Activated T-helper 1 cell treated with Interleukin-2 at 50 U/mL for 16 hours (primary cell): ENCODE measurements at places on chromosomes 2 and 18.

DNA sequence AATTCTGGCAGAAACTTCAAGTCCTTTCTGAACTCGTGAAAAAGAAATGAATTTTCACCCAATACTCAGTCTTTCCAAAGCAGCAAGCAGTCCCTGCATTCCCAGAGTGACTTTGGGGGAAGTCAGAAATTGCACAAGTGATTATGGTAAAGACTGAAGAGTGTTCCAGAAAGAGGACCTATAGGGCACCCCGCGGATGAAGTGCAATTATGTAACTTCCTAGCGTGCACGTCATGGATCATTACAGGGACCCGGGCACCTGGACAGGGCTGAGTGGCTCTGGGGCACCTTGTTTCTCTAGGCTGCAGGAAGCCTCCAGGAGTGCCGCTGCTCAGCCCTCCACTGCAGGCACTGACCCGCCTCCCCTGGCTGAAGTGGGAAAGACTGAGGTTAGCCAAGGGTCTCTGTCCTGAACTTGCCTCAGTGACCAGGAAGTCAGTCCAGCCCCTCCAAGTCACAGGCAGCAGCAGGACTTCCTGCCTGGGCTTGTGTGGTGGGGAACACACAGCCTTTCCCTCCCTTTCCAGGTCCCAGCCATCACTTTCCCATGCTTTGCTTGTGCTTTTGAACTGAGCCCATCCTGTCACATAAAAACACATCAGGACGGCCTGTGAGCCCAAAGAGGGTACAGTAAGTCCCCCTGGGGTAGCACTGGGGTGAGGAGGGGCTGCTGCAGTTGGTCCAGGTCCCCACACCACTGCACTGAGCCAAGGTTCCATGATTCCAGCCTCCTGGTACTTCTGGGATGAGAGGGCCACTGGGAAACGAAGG lies 19.8 kb downstream of the TMEM185B start:
- DNase-seq, result no peak

- DNase-seq, result no peak
These were observed 56.1 kb downstream of the RHBDD1 start for GRCh38 chr2:226891780-226892590.

DNA sequence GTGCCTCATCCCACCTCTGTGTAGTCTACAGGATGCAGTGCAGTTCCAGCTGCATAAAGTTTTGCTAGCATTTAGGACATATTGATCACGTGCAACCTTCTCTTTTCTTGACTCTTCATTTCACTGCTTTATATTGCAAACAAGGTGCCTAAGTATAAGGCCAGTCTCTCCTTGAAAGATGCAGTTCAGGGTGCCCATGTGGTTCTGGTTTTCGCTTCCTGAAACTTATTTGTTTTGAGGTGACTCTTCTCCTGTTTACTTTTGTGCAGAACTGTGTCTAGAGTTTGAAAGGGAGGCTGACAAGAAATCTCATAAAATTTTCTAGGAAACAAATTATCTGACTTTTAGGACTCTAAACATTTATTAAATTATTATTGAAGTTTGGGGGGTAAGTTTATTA lies 189.9 kb downstream of the UBE2E3 start:
- DNase-seq, result no peak

GRCh38 chr2:70009762-70010575 lies 48.5 kb upstream of the ASPRV1 start:
- no peak for DNase-seq

- DNase-seq, result no peak
These were observed 40.2 kb downstream of the EFEMP1 start for GRCh38 chr2:55883357-55883756.

DNA sequence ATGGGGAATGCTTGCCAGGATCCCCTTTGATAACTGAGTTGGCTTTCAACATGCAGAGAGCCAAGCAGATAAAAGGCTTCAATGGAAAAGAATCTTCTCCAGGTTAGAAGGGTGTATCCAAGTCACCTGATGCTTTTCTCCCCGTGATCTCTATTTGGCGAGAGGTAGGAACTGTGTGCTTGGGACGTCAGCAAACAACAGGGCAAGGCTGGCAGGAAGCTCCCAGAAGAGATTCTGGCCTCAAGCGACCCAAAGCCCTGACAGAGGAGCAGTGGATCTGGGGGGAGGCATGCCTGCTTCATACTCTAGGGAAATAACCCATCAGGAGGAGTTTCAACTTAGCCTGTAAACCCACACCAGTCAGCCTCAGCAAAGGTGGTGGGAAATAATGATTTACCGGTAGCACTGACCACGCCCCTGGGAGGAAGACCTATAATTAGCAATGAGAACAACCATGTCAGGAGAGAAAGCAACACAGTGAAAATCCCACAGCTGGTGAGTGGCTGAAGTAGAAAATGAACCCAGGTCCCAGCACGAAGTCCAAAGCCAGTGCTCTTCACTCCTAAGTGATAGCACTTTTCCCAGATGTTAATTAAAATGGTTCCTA lies 76.3 kb upstream of the SEC11C start:
- DNase-seq, result no peak

DNA sequence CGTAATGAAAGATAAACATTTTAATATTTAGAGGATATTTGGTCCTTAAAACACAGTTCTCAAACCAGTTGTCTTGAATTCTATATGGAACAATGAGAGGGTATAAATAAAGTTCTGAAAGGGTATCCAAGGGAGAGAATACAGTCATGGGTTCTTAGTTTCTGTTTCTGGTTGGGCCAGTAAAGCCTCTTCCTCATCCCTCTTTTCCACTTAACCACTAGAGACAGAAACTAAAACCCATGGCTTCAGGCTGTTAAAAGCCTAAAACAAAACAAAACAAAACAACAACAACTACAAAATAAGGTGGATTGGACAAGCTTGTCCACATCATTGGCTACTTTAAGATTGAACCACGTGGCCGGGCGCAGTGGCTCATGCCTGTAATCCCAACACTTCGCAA lies 18.8 kb downstream of the COQ10B start:
- no peak for DNase-seq
